ENCODE measurements at places on chromosomes 4 and X.

GRCh38 chr4:54155936-54156335 is 56.0 kb downstream of the GSX2 start:
- DNase-seq, result no peak

- DNase-seq, result no peak
Measured at GRCh38 chr4:56118845-56119244, 170.1 kb downstream of the CEP135 start.

DNA sequence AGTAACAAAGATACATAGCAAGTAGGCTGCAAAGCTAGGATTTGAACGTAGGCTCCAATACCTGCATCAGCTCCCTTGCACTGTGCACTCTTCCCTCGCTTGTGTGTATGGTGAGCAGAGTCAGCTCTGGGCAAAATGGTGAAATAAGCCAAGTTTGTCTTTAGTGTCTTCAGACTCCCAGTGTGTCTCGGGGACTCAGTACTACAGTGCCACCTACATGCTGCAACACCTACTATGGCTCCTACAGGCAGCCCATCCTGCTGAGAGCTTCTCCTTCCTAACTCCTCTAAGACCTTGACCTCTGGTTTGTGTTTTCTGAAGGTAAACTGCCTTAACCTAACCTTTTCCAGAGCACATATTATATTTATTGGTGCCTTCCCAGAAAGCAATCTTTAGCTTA is 42.5 kb downstream of the RTL9 start:
- no peak for DNase-seq

- no peak for DNase-seq
Measured at GRCh38 chr4:63459329-63459728, 949.9 kb downstream of the TECRL start.

- DNase-seq, result no peak
Measured at GRCh38 chrX:2410279-2411020, 90.3 kb downstream of the DHRSX start.

DNA sequence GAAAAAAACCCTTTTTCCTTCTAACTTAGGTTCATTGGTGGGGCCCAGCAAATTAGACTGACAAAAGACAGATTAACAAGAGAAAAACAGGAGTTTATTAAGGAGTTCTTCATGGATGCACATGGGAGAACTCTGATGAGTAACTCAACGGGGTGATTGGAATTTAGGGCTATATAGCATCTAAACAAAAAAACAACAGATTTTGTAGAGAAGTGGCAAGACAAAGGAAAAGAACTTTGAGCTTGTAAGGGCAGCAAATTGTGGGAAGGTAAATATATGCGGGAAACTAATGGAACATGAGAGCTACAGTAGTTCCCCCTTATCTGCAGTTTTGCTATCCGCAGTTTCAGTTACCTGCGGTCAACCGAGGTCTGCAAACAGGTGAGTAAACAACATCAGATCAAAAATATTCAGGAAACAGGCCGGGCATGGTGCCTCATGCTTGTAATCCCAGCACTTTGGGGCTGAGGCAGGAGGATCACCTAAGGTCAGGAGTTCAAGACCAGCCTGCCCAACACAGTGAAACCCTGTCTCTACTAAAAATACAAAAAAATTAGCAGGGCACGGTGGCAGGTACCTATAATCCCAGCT is 573.6 kb downstream of the ADGRL3 start:
- no peak for DNase-seq

DNA sequence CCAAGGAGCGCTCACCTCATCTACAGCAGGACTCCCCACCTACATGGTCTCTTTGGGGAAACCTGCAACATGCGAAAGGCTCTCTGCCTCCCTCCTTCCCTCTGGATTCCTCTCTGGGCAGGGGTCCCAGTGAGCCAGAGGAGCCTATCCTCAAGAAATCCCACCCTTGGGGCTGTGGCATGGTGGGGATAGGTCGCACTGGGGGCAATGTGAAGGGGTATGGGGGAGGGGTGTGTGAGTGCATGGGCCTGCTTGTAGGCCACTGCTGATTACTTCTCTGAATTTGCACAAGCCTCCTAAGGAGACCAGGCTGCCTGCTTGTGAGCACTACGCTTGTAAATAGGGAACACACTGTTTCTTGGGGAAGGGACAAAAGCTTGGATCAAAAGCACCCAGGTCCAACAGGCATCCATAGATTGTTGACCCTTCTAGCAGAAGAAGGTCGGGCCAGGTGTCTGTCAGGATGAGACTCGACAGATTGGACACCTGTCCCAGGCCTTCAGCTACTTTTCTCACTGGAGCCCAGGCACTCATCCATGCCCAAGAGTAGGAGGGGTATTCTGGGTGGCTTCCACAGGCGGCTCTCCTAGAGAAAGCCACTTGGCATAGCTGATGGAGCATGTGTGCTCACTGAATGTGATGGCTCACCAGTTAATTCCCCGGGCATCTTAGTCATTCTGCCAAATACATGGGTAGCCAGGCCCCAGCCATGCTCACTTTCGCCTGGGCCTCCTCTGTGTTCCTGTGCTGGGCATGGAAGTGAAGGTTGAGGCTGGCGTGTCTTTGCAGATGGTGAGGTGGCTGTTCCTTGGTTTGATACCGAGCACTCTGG is 75.0 kb downstream of the NBDY start:
- no peak for DNase-seq

DNA sequence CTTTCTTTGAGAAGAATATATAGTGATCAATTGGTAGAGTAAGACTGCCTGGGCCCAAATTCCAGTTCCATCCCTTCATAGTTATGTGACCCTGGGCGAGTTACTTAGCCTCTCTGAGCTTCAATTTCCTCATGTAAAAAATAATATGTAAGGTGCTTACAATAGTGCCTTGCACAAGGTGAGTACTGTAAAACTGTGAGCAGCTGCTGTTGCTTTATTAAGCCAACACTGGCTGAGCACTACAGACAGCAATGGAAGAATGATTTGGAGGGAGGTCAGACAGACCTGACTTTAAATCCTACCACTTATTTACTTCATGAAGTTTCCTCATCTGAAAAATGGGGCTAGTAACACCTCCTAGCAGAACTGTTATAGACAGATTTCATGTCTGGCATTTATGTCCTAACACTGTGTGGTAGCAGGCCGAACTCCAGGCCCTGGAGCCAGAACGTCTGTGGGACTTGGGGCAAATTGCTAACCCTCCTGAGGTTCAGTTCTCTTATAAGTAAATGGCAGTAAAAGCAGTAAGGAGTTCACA is 53.8 kb downstream of the RNF150 start:
- DNase-seq, result no peak

DNA sequence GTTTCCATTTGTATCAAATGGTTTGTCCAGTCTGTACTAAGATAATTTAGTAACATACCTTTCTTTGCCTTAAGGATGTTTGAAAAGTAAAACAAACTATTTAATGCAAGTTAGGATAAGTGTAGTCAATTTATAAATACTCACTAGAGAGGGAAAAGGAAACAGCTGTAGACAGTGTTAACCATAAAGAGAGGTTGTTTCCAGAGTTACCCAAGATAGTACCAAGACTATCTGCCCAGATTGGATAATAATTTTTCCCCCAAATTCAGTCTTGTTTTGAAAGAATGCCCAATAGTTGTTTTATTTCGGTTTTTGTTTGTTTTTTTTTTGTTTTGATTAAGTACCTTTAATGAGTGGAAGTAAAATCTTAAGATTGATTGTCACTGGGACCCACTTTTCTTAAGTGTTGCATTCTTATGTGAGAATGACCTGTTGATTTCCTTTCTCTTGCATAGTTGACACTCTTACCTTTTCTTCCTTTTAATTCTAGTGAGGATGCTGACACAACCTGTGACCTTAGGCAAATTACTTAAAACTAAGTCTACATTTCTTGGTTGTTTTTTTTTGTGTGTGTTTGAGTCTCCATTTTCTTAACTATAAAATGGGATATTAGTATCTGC is 12.8 kb downstream of the AFF1 start:
- DNase-seq, result no peak

DNA sequence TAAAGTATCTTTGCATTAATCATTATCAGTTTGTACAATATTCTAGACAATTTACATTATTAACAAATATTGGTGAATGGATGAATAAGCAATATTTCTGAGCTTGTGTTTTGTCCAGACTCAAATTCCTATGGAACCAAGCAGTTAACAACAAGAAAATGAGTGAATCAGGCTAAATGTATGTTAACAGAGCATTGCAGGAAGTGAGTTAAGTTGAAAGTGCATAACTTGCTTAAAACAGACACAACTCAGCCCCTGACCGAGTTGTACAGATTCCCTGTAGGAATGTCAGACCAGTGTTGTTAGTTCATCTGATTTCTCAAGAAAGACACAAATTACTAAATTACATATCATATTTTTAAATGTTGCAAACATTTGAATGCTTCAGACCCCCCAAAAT is 23.7 kb upstream of the CSN1S1 start:
- no peak for DNase-seq

DNA sequence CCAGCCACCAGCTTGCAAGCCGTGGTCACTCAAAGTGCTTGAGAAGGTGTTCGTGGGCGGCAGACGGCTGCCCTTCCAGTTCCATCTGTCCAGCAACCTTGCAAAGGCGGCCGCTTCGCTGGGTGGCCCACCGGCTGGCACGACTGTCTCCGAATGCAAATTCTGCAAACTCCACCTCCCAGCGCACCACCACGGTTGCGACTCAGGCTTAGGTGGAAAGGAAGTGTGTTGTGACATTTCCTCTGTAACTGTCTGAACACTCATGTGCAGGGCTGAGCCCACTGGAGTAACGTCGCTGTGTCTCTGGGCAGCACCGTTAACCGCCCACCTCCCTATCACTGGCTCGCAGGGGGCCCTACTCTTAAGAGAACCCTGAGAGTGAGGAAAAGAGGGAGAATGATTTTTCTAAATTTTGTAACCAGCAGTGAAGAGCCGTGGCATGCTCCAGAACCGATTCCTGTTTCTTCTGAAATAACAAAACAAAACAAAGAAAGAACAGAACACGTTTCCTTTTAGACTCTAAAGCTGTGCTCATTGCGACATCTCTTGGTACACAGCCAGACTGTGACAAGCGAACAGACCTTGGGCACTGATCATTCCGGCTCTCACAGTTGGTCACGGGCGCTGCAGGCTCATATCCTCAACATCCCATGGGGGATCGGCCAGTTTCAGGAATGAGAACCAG is at the start of gene P2RY8:
P2RY8 (minus strand) TSS at position 155 of the 685 bp plus-strand sequence. CDS start 70,627 bp downstream, outside the sequence.
- peak; percentile 39 for DNase-seq

- peak; percentile 33 for DNase-seq
Measured at GRCh38 chrX:108224727-108225621, 133.4 kb downstream of the ATG4A start.

DNA sequence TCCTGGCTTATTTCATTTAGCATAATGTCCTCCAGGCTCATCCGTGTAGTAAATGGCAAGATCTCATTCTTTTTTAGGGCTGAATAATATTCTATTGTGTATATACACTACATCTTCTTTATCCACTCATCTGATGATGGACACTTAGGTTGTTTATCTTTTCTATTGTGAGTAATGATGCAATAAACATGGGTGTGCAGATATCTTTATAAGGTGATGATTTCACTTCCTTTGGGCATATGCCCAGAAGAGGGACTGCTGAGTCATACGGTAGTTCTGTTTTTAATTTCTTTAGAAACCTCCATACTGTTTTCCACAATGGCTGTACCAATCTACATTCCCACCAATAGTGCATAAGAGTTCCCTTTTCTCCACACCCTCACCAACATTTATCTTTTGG is 317.6 kb upstream of the CNKSR2 start:
- peak; percentile 1 for DNase-seq

DNA sequence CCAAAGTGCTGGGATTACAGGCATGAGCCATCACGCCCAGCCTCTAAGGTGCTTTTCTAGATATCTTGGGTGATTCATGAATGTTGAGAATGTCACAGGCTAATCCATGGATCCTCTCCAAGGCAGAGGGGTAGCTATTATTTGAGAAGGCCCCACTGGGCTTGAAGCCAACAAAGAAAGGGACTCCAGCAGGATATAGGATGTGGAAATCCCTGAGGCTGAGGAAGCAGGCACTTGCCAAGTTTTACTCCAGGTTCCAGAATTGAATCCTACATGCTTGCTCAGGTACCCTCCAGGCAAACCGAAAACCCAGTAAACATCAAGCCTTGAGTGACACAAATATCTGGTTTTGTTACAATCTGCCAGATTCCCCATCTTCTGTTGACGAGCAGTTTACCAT is 15.8 kb downstream of the NLGN3 start:
- no peak for DNase-seq

DNA sequence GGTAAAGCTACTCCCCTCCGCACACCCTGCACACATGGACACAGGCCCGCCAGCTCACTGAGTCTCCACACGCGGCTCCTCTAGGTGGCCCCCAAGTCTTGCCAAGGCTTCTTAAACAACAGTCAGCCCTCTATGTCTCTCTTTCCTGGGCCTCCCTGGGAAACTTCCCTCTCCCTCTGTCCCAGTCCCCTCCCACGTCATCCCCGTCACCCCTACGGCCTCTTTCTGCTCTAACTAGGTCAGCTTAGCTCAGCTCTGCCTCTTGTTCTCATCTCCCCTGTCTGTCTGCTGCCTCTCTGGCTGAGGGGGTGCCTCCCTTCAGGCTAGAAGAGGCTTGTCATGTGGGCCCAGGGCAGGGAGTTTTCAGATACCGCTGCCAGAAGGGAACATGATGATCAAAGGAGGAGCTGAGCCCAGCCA is 38.8 kb downstream of the SEPTIN6 start:
- DNase-seq, result no peak

- DNase-seq, result peak; percentile 43
Measured at GRCh38 chr4:183164963-183165362, 65.9 kb downstream of the WWC2 start.

- DNase-seq, result no peak
Measured at GRCh38 chr4:93217431-93217830, 611.1 kb upstream of the ATOH1 start.

- peak; percentile 33 for DNase-seq
Measured at GRCh38 chr4:53012738-53013137, 150.6 kb downstream of the RASL11B start.

- DNase-seq, result no peak
Measured at GRCh38 chr4:68714400-68714799, 43.9 kb upstream of the UGT2B15 start.
